ENCODE measurements at places on chromosomes 4 and X.

DNA sequence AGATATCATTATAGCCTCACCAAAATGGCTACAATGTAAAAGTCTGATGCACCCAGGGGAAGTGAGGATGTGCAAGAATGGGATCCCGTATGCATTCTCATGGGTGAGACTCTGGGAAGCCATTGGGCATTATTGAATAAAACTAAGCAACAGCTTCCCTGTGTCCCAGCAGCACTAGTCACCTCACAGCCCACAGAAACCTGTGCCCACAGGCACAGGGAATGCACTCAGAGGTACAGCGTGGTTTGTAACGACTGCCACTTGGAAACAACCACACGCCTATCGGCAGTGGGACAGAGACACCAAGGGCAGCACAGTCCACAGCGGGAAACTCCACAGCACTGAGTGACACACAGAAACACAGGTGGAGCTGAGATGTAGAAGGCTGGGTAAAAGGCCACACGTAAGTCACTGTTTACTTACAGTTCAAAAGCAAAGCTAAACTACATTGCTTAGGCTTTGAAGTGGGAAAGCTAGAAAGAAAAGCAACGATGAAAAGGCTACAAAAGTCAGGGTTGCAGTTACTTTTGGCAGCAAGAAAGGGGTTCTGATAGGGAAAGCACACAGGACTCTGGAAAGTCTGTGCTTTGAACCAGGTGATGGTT, 69.2 kb downstream of the HAUS3 start:
- DNase-seq, result no peak

- no peak for DNase-seq
These were observed 10.0 kb downstream of the EXOSC9 start for GRCh38 chr4:121811122-121811521.

DNA sequence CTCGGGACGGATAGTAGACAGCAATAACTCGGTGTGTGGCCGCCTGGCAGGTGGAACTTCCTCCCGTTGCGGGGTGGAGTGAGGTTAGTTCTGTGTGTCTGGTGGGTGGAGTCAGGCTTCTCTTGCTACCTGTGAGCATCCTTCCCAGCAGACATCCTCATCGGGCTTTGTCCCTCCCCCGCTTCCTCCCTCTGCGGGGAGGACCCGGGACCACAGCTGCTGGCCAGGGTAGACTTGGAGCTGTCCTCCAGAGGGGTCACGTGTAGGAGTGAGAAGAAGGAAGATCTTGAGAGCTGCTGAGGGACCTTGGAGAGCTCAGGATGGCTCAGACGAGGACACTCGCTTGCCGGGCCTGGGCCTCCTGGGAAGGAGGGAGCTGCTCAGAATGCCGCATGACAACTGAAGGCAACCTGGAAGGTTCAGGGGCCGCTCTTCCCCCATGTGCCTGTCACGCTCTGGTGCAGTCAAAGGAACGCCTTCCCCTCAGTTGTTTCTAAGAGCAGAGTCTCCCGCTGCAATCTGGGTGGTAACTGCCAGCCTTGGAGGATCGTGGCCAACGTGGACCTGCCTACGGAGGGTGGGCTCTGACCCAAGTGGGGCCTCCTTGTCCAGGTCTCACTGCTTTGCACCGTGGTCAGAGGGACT, 5.7 kb upstream of the MSANTD1 start:
- DNase-seq, result no peak

GRCh38 chr4:107512549-107512948, 207.5 kb downstream of the PAPSS1 start:
- DNase-seq, result no peak

DNA sequence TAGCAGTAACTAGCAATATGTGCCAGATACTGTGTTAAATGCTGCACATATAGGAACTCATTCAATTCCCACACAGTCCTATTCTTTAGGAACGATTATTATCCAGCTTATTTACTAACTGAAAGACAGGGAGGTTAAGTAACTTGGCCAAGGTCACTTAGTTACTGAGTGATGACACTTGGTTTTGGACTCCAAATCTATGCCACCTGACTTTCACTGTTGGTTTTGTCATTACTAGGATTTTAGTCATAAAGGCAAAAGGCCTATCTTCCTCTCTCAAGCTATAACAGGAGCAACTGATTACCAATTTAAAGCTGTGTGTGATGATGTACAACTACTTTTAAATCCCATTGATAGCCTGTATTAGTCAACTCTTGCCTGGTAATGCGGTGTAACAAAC, 138.9 kb upstream of the STX18 start:
- DNase-seq, result no peak

DNA sequence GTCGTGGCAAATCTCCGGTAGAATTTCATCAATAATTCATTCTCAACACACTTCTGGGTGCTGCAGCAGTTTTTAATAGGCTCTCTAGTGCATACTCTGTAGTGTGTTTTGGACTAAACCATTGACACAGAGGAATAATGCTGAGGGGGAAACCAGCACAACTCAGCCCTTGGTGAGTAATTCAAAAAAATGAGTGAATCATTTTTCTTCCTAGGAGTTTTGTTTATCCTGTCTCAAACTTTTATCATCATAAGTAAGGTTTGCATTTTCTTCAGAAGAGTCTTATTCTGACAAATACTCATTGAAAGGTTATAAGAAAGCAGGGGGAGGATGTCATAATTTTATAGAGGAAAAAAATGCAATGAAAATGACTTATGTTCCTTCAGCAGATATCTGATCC, 2542.7 kb downstream of the PCDH7 start:
- no peak for DNase-seq

GRCh38 chr4:100721077-100721476, 203.3 kb upstream of the EMCN start:
- DNase-seq, result no peak

GRCh38 chr4:158649111-158649680, 22.5 kb downstream of the C4orf46 start:
- DNase-seq, result no peak

GRCh38 chr4:156185514-156186055, 231.9 kb upstream of the CTSO start:
- DNase-seq, result no peak

GRCh38 chrX:145613894-145614293, 203.7 kb upstream of the SLITRK2 start:
- DNase-seq, result no peak

DNA sequence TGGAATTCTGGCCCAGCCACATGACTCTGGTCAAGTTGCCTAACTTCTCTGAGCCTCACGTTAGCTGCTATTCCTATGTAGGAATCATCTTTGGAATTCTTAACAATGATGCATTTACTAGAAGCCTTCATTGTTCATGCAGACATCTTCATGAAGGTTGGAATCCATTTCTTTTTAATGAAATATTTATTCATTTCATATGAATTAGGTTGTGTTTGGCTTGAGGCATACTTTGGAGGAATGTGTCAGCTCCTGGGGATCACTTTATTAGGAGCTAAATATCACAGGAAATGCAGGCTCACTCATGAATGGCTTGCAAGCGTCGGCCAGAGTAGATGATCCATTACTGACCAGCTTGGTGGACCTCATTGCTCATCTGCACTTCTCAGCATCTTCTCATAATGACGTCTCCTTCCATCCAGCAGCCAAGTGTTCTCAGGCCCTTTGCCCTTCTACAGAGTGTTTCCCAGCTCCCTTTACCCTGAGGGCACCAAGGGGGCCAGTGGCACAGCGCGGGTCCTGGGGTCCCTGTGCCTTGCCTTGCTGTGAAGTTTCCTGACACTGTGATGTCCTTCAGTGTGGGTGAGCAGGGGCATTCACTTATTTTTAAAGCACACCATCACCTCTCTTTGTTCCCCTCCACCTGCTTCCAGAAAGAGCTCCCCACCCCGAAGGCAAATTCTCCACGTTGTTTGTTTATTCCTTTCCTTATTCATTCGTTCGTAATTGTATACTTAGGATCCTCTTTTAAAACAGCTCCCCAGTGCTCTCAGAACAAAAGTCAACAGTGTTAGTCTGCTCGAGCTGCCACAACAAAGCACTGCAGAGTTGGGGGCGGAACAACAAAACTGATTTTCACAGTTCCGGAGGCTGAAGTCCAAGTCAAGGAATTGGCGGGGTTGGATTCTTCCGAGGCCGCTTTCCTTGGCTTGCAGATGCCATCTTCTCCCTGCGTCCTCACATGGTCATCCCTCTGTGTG, 106.8 kb downstream of the STK32B start:
- no peak for DNase-seq

DNA sequence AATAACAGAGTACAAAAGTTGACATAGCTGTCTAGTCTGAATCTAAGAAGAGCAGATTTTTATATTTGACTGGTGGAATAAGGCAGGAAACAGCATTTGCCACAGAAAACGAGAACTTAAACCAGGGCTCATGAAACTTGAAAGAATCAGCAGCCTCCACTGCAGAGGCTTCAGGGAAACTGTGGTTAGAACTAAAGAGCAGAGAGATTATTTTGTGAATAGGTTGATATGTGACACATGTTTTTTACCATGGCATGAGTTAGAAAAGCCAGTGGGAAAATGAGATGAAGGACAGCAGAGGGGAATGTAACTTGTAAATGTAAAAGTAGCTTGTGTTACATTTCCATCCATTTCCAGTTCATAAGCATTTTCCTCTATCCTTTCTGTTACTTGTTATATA, 63.7 kb upstream of the CAMK2D start:
- DNase-seq, result no peak

All from fibroblast of the conjunctiva (primary cell).